ENCODE measurements at places on chromosomes 4 and X.

- no peak for DNase-seq
Observed at GRCh38 chr4:85165808-85166207, 199.3 kb upstream of the WDFY3 start.

DNA sequence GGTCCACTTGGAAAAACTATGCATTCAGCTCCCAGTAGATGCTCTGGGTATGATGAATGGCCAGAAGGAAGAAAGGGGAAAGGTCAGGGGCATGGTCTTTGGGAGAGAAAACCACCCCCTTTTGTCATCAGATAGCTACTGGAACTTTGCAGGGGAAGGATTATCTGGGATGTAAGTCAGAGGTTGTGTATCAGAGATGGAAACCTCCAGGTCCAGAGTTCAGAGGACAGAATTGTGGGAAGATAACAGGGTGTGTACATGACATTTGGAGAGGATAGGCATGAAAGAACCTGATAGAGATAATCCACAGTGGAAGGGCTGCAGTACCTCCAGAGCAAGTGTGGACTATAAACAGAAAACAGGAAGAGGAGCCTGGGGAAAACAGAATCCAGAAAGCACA is 262.7 kb downstream of the SPRY1 start:
- no peak for DNase-seq

- no peak for DNase-seq
Observed at GRCh38 chr4:23504083-23504482, 385.8 kb downstream of the PPARGC1A start.

GRCh38 chr4:83219344-83220331 is 65.0 kb downstream of the COQ2 start:
- DNase-seq, result peak; percentile 54

DNA sequence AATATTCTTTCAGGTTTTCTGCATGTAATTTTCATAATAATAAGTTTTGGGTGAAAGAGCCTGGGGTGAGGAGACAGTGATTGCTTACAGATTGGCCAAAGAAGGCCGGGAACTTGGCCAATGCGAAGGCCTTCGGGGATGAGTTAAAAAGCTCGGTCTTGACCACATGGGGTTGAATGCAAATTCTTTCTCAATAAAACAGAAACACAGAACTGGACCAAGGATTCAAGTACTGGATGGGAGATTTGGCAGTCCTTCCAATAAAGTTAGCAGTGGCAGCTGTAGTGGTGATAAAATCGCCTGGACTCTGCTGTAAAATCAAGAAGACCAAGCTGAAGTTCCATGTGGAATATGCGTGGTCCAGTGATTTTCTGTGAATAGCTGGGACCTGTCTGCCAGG is 282.2 kb upstream of the KLF3 start:
- DNase-seq, result no peak

GRCh38 chrX:11427453-11428071 is 134.3 kb downstream of the AMELX start:
- DNase-seq, result no peak

DNA sequence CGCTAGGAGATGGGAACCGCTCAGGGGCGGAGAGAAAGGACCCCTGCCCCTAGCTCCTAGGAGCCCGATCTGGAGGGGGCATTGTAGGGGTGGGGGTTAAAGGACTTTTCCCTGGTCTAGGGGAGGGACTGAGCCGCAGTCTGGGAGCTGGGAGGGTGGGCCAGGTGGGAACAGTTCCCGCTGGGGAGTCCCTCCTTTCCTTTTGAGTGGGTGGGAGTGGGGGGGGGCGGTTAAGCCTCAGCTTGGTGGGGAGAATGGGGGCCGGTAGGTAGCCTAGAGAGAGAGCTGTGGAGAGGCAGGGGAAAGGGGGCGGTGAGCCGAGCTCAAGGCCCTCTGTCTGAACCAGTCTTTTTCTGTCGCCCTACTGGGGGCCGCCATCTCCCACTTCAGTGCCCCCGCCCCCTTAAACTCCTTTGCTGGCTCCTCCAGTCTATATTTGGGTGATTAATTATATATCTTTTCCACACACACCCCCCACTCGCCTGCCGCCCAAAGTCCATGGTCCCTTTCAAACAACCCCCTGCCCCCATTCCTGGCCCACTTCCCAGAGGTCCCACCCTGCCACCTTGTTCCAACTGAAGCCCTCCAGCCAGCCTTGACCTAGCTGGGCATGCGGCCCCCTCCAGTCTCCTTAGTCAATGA is 822 bp downstream of the ZNF275 start:
- no peak for DNase-seq

GRCh38 chr4:42855779-42856178 is 36.7 kb upstream of the GRXCR1 start:
- no peak for DNase-seq

GRCh38 chr4:139840773-139841172 is 175.2 kb downstream of the MGST2 start:
- DNase-seq, result no peak

DNA sequence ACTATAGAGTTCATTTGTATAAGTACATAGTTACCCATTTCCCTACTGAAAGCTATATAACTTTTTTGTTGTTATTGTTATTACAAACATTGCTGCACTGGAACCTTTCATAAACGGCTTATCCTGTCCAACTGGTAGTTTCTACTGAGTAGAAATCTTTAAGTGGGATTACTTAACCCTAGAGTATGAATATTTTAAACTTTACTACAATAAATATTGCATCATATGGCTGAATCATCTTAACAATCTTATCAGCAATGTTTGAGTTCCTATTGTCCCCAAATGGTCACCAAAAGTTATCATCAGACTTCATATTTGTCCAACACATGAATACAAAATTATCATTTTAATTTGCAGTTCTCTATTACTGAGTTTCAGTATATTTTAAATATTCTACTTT is 40.5 kb downstream of the LCORL start:
- no peak for DNase-seq

DNA sequence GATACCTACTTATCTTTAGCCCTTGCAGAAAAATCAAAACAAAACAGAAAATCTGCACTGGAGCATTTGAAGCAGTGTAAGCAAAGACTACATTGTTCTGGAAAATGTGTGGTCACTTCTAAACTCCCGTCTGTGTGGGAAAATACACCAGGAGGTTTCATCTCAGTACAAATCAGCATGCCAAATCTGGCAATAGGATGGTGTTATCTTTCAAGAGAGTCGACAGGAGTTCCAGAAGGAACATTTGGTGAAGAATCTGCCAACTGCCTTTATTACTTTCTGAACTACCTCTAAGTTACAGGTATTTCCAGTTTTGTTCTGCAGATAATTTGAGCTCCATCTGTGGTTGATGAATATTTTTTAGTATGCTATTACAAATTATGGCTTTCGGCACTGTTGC is 1348.0 kb downstream of the RAPGEF2 start:
- no peak for DNase-seq

- no peak for DNase-seq
Observed at GRCh38 chrX:68727696-68728095, 80.2 kb downstream of the STARD8 start.

GRCh38 chr4:8643441-8643840 is 50.9 kb downstream of the CPZ start:
- DNase-seq, result no peak

- DNase-seq, result no peak
Observed at GRCh38 chrX:4547213-4547836, 833.9 kb upstream of the PRKX start.

DNA sequence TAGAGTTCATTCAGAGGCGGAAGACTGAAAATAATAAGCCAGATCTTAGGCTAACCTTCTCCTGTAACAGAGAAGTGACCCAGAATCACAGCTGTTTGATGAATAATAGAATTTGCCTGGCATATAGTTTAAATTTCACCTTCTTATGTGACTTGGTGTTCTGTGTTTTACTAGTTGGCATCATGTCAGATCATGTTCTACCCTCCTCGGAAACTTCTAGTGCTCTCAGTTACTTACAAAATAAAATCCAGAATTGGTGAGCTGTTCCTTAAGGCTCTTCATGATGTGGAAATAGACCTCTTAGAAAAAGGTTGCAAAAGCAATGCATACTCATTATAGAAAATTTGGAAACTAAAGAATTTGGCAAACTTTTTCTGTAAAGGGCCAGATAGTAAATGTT is 31.1 kb downstream of the TMEM164 start:
- no peak for DNase-seq

GRCh38 chr4:22315628-22316027 is 200.2 kb downstream of the ADGRA3 start:
- DNase-seq, result no peak

DNA sequence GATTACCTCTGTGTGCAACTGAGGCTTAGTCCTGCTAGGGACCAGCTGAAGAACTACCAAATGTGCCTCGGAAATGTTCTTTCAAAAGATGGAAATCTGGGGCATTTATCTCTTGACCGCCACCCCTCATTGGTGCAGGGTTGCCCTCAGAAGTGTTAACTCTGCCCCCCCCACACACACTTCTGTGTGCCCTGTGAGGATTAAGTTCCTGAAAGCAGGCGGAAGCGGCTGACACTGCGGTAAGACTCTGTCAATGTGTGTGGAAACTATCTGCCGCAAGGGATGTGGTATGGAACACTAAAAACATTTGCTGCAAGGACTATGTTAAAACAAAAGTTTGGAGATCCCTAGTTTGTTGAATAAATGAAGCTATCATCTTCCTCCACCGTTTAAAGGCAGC is 106.9 kb upstream of the NDP start:
- DNase-seq, result no peak

DNA sequence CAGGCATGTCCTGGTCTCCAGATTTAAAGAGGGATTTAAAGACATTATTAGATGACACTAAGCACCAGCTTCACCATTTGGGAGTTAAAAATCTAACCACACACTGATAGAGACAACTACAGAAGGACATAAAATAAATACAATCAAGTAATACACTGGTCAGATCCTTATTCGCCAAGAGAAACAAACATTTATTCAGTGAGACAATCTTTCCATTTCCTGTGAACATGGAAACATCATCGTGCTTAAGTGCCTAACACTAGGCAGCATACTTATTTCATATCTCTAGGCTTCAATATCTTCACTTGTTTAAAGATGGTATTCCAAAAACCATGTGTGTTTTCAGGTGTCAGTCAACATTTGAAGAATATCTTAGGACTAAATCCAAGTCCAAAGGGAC is 103.6 kb downstream of the AREG start:
- no peak for DNase-seq

GRCh38 chrX:41526271-41526670 is 79.1 kb downstream of the NYX start:
- no peak for DNase-seq

- no peak for DNase-seq
Observed at GRCh38 chr4:98710831-98711230, 52.4 kb upstream of the TSPAN5 start.

- DNase-seq, result no peak
Observed at GRCh38 chr4:103721251-103721650, 1.5 kb upstream of the TACR3 start.

GRCh38 chrX:37776283-37776986 is 3.4 kb upstream of the CYBB start:
- no peak for DNase-seq

GRCh38 chr4:101136373-101137370 is 210.7 kb downstream of the PPP3CA start:
- no peak for DNase-seq

DNA sequence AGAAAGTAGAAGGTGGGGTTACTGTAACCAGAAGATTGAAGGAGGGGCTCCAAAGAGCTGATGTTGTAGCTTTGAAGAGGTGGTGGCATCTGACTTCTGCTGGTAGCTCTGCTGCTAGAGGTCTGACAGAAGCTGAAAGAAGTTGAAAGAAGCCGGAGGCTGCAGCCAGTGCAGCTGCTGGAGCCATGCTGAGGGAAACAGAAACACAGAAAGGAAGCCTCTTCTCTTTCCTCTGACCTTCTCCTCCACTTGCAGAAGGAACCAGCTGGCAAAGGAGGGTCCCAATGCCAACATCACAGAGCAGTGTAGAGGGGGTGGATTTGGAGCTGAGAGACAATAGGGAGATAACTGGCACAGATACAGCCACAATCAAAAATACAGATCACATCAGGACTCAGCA is 89.3 kb upstream of the HHIP start:
- no peak for DNase-seq

DNA sequence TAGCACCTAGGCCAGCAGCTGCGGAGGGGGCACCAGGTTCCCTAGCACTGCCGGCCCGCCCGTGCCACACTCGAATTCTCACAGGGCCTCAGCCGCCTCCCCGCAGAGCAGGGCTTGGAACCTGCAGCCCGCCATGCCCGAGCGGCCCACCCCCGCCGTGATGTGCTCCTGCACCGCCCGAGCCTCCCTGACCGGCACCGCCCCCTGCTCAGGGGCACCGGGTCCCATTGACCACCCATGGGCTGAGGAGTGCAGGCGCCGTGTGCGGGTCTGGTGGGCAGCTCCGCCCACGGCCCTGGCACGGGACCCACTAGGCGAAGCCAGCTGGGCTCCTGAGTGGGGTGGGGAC is 35.4 kb upstream of the ENPP6 start:
- no peak for DNase-seq

GRCh38 chrX:23504895-23505294 is 162.4 kb upstream of the PRDX4 start:
- no peak for DNase-seq

GRCh38 chr4:54184581-54184980 is 44.5 kb upstream of the PDGFRA start:
- DNase-seq, result no peak

DNA sequence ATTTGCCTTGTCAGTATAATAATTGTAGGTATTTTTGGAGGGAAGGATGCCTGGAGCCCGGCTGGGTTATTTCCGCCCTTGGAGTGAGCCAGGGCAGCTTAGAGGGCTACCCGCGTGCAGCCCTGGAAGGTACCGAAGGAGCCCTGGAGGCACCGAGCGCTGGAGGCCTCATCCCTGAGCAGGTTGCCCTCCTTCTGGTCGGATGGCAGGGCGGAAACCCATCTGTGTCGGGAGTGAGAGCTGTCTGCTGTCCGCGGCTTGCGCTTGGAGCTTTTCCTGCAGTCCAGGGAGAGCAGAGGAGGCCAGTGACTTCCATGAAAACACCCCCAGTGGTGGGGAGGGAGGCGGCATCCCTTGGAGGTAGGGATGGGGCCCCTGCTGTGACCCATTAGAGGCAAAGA is 122.1 kb downstream of the TBL1X start:
- no peak for DNase-seq

Measured in activated CD4-positive, alpha-beta T cell treated with anti-CD3 and anti-CD28 coated beads, Interleukin-2, amount 50 U/mL, for 24 hours (primary cell).